ENCODE measurements at places on chromosomes 7 and 10.

DNA sequence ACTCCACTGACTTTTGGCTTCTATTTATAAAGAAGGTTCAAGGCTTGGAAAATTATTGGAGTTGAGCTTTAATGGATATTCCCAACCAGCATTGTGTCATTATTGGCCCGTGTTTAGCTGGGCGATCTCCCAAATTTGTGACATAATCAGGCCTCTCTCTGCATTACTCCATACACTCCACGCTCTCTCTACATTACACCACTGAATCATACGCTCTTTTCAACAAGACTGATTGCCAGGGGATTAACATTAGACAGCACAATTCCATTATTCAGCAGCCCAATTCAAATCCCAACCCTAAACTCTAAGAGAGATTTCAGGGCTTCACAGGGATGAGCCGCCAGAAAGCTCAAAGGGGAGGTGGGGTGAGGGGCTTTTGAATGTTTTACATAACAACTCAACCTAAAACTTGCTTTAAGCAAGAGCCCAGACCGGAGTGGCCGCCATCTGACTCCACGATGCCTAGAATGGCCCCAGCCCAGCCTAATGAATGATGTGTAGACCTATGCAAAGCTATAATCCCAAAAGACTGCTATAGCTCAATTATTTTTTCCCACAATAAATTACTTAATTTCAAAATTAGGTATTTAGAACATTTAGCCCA, 61.8 kb downstream of the FGFR2 start:
- no peak for DNase-seq

GRCh38 chr7:139715194-139715815, 62.5 kb downstream of the HIPK2 start:
- DNase-seq: no peak

DNA sequence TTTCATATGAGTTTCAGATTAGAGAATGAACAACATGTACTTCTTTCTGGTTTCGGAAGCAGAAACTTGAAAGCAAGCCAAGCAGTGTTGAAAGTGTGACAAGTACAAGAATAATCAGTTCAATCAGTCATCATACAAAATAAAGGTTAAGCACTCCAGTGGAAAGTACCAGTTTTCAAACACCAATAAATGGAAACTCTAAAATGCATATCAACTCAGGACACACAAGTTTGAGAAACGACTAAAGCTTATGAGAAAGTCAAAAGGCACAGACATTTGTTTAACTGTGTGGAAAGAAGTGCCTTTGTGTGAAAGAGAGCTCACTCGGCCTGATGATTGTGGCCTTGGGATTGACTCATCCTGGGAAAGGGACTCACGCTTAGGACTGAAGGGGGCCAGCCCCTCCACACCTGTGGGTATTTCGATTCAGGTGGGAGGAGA, 60.6 kb upstream of the AKR1C1 start:
- no peak for DNase-seq

DNA sequence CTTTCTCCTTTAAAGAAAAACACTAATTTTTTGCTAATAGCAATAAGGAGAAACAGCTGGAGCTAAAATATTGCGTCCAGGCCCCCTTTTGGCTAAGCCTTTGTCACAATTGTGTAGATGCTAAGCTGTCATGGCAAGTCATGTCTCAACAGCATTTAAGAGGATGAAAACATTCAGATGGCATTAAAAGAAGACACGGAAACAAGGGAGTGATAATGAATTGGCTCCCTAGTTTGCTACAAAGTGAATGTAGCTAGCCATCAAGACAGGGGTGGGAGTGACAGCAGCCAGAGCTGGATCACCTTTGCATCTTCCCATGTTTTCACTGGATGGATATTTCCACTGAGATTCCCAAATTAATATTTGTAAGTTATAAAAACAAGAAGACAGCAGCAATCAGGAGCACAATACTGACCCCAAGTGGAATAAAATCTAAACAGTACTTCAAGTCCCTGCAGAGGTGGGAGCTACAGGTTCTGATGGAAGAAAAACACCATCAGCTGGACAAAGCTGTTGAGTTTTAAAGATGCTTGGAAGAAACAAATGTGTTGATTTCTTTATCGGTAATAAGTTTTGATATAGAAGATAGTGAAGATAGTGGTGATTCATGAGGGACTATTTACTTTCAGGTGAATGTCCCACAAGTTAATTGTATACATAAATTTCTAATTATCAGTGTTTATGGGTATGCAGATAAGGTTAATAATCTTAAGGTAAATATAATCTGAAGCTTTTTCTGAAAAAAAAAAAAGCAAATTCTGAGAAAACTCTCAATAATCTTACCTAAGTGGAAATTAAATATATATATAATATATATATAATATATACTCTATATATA, 129.4 kb downstream of the SLC16A9 start:
- DNase-seq: peak; percentile 63

DNA sequence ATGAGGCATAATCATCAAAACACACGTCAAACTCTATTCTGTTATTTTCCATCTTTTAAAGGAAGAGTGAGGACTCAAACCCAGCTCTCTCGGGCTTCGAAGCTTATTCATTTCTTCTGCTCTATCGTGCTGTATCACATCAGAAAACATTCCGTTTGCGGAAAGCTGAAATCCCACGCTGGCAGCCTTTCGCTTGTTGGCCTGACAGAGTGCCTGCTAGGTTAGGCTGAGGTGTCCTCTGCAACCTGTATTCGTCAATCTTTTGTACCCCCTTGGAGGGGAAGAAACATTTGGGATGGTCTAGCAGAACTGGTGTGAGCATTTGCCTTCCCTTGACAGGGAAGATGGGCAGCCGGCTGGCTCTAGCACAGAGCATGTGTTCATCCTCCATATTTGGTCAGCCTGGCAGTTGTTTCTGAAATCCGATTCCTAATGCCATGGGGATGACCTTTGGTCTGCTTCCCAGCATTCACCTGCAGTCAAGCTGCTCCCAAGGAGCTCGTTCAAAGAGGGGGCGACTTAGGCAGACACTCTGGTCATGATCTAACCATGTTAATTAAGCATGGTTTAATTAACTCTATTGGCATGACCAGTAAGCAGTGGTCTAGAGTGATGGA, 55.2 kb downstream of the TACC2 start:
- DNase-seq: peak; percentile 35

GRCh38 chr10:35208536-35208935, 81.9 kb downstream of the CREM start:
- DNase-seq: no peak

- peak; percentile 97 for DNase-seq
Measured at GRCh38 chr10:33237736-33238624, 96.5 kb downstream of the NRP1 start.

DNA sequence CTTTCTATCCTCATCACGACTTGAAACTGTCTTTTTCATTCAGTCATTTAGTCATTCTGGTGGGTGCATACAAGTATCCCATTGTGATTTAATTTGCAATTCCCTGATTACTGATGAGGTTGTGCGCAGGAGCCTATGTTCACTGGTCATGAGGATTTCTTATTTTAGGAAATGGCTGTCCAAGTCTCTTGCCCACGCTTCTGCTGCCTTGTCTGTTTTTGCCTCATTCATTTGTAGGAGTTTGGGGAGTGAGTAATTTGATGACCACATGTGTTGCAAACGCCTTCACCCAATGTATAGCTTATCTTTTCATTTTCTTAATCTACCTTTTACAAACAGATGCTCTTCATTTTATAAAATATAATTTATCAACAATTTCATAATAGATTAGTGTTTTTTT, 127.3 kb downstream of the ARHGAP22 start:
- DNase-seq: no peak

- DNase-seq: no peak
Measured at GRCh38 chr7:40851001-40851400, 716.2 kb downstream of the SUGCT start.

GRCh38 chr10:80144696-80145131, 12.2 kb downstream of the PLAC9 start:
- DNase-seq: no peak

DNA sequence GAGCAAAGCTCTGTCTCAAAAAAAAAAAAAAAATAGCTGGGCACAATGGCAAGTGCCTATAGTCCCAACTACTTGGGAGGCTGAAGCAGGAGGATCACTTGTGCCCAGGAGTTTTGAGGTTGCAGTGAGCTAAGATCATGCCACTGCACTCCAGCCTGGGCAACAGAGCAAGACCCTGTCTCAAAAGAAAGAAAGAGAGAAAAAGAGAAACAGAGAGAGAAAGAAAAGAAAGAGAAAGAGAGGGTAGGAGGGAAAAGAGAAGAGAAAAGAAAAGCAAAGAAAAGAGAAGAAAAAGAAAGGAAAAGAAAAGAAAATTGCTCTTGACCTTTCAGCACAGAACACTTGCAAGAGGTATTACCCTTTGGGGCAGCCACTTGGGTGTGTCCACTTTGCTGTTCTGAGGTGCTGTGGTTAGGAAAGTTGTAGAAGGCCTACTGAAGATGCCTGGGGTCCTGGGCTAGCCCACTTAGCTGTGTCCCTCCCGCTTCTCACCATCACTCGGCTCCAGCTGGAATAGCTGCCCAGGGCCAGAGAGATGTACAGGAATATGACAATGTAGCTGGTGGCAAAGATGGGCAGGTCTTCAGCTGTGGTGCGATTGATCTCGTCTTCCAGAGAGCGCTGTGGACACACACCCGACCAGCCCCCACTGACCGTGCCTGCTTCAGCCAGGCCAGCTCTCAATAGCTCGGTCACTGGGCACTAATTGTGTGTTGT, 5.6 kb downstream of the NPC1L1 start:
- no peak for DNase-seq

GRCh38 chr10:31697271-31698180, 231.1 kb downstream of the ARHGAP12 start:
- peak; percentile 85 for DNase-seq

DNA sequence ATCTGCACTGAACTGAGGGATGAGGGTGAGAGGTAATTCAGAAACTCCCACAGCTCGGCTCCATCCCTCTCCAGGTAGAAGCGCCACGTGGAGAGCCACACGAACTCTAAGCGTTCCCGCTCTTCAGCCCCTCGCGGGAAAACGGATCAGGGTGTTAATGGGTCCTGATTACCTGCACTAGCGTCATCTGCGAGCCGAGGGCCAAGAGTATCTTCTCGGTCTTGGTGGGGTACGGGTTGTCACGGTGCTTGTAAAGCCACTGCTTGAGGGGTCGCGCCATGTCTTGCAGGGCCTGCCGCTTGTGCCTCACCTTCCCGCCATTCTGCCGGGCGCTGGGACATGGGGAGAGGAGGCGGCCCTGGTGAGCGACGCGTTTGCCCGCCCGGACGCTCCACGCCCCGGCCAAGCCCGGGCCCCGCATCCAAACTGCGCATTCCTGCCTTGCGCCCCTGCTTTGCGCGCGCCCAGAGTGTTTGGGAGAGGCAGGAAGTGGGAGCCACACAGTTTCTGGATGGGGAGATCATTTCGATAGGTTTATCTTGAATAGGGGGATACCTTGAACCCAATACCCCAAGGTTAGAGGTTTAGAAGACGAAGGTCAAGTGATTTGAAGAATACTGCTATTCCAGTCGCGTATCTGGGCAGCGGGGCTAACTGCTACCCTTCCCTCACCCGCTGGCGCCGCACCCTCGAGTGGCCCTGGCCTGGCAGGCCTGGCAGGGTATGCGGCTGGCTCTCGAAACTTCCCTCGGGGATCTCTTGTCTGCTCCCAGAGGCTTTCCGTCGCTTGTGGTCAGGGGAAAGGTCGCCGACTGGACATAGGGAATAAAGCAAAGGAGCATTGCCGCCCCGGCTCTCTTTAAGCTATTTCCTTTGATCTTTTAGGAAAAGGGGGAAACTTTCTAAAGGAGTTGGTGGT, 4.2 kb downstream of the MKX start:
- no peak for DNase-seq
